ENCODE measurements at places on chromosomes 4 and X. TPM values are rescaled to one million over a fixed set of nuclear protein-coding genes. Genes with fewer than 3 reads are reported as not detected.

LPAR4 gene
- 0.36 TPM for total RNA-seq

DNA sequence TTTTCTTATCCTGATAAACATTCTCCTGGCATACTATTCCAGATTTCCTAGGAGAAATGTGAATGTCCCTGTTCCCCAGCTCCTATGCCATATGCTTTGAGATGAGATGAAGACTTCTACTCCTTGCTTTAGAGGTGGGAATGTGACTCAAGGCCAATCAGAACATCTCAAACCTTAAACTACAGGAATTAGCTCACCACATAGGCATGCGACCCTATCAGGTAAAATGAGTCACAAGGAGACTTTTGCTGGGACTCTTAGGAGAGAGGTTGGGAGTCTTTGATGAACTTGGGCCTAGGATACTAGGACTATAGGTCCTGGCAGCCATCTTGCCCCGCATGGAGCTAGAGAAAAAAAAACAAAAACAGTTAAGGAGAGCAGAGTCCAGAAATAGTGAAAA lies 5.8 kb upstream of the USO1 start:
- no peak for DNase-seq

FAM236B gene
- total RNA-seq = not detected

DNA sequence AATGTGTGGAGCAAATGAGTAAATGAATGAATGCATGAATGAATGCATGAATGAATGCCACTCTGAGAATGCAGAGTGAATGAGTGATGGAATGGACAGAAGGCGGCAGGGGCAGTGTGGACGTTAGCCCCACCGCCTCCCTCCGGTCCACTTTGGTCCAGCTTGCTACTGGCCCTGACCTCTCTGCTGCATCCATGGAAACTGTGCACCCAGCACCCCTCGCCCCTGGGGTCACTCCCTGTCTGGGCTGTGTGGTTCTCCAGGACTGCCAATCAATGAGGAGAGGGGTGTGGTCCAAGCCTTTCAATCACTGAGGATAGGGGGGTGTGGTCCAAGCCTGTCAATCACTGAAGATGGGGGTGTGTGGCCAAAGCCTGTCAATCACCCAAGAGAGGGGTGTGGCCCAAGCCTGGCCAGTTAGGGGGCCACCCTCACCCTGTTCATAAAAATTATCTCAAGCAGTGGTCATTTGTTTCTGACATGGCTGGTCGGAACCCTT lies 39.2 kb upstream of the ASMTL start:
- no peak for DNase-seq

GSX2 gene
- total RNA-seq = not detected
